ENCODE measurements at places on chromosomes 2 and 18.

DNA sequence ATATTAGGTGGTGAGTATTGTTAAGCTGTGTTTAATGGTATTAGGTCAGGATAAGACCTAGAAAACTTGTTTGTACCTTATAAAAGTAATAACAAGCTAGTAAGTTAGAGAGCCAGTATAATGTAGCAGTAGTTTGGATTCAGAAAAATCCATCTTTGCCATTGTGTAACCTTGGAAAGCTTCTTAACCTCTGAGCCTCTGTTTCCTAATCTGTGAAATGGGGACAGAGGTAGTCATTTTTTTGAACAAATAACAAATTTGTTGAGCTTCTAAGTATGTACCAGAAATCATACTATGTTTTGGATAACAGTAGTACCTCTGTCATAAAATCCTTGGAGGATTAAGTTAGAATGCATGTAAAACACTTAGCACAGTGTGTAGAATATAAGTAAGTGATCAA, 12.5 kb downstream of the GLS start:
- no peak for DNase-seq

- DNase-seq: no peak
These were observed 67.5 kb downstream of the NYAP2 start for GRCh38 chr2:225466891-225467604.

- DNase-seq: no peak
These were observed 210.6 kb downstream of the TFCP2L1 start for GRCh38 chr2:121074293-121074932.

GRCh38 chr18:35610724-35611123, 29.2 kb downstream of the GALNT1 start:
- no peak for DNase-seq

GRCh38 chr2:217407362-217407761, 547.5 kb upstream of the TNP1 start:
- DNase-seq: no peak

- DNase-seq: no peak
These were observed 234.3 kb upstream of the NCKAP5 start for GRCh38 chr2:133802409-133803039.

DNA sequence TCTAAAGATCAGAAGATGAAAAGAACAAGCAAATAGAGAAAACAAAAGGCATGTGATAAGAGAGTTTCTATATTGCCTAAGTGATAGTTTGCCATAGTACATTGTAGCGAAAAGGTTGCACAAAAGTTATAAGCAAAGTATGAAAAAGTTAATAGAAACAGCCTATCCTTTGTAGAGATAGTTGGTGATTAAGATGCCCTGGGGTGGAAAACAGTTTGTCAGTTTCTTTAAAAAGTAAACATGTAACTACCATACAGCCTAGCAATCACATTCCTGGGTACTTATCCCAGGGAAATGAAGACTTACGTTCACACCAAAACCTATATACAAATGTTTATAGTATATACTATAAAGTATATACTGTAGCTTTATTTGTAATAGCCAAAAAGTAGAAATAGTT, 16.9 kb upstream of the DAPL1 start:
- no peak for DNase-seq

DNA sequence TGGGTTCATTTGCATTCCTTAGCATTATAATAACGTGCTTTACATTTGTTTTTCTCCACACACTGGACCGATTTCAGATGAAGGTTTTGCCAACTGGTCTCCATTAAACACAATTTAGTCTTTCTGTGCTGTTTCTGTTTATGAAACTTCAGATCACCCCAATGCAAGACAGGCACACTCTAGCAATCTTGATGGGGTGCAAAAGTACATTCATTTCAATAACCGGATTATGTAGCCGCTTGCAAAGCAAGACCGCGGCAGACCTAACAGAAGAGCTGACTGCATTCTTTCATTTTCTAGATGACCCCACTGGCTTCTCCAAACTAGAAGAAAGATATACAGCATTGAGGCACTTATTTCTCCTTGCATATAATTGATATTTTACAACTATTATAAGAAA, 301.5 kb downstream of the PIEZO2 start:
- no peak for DNase-seq

- no peak for DNase-seq
These were observed 21.1 kb downstream of the CPS1 start for GRCh38 chr2:210577263-210578071.

GRCh38 chr2:194166818-194167217, 1490.2 kb upstream of the SLC39A10 start:
- DNase-seq: no peak

- DNase-seq: no peak
These were observed 31.4 kb upstream of the ZNG1B start for GRCh38 chr2:113406114-113406513.

DNA sequence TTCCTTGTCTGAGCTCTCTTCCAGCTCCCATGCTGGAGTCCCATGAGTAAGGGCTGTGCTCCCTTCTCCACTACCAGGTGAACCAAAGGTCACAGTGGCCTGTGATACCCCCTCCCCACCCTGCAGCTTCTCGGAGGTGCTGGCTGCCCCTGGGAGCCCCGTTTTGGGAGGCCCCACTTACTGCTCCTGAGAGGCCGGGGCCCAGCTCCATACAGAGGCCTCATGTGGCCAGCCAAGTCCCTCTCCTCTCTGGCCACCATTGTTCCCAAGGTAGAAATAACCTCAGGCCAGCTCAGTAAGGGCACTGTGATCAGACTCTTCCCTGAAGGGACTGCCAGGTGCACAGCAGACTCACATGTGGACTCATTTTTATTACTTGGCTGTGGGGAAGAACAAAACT, 6.0 kb downstream of the RAB11FIP5 start:
- DNase-seq: no peak

DNA sequence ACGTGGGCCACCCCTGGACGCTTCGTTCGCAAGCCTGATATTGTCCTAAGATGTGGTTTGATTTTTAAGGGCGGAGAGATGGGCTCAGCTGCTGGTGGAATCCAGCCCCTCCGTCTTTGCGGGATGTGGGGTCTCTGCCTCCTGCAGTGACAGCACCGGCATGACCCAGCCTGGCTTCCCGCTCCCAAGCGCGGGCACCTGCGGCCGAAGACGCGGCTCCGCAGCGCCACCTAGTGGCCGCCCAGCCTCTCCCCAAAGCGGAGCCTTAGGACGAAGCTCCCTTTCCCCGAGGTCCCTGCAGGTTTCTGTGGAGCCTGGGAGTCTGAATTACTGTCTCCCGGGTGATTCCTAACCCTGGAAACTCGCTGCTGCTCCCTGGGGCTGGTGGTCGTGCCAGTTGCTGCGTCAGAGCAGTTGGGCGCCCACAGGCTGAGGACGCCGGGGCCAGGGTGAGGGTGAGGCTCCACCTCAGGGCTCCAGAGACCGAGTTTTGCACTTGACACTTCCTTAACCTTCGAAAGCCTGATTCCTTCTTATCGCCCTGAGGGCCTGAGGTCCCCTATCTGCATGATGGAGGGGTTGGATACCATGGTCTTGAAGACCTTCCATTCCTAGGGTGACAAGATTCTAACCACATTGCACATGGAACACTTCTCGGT, 137.5 kb downstream of the TPO start:
- peak; percentile 41 for DNase-seq

DNA sequence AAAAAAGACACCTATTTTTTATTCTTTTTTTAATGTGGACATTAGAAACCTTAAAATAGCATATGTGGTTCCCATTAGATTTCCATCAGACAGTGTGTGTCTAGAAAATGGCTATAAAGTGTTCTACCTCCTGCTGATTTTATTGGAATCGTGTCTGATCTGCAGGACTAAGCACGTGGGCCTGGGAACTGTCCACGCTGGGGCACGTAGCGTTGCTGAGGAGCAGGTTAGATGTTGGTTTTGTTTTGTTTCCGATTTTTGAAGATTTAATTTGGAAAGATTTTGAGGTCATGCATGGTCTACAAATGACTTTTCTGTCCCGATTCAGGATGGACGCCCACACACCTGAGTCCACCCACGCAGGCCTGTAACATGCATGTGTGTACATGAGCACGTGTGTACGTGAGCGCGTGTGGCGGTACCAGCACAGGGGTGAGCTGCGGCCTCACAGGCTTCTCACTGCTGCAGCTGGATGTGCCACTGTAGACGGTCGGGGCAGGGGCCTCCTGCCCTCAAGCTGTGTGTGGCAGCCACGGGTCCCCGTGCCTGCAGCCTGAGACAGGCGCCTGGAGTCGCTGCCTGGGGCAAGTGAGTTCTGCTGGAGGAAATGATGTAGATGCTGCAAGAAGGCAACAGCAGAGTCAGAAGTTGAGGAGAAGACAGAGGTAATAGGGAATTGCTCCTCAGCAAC, 99.7 kb upstream of the CTDP1 start:
- no peak for DNase-seq

GRCh38 chr2:227106845-227107759, 56.9 kb downstream of the COL4A4 start:
- no peak for DNase-seq

DNA sequence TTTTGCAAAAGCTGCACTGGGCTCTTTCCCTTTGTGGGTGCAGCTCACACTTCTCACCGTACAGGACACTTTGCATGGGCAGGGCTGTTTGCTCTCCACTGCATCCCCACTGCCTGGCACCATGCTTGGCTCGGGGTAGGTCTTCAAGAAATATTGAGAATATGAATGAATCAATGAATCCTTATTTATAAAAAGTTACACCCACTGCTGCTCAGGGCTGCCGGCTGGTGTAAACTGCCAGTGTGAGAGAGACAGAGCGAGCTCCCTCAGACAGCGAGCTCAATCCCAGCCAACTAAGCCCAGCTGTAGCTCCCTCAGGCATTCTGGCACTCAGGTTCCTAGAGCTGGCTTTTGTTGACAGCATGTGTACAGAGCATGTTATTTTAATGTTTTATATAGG, 3.4 kb downstream of the TMEM185B start:
- no peak for DNase-seq

GRCh38 chr2:15667809-15668556, 76.3 kb downstream of the DDX1 start:
- DNase-seq: no peak

- DNase-seq: no peak
These were observed 27.7 kb downstream of the GALNT1 start for GRCh38 chr18:35609236-35609635.

- DNase-seq: no peak
These were observed 171.3 kb downstream of the TWIST2 start for GRCh38 chr2:239019183-239019581.

DNA sequence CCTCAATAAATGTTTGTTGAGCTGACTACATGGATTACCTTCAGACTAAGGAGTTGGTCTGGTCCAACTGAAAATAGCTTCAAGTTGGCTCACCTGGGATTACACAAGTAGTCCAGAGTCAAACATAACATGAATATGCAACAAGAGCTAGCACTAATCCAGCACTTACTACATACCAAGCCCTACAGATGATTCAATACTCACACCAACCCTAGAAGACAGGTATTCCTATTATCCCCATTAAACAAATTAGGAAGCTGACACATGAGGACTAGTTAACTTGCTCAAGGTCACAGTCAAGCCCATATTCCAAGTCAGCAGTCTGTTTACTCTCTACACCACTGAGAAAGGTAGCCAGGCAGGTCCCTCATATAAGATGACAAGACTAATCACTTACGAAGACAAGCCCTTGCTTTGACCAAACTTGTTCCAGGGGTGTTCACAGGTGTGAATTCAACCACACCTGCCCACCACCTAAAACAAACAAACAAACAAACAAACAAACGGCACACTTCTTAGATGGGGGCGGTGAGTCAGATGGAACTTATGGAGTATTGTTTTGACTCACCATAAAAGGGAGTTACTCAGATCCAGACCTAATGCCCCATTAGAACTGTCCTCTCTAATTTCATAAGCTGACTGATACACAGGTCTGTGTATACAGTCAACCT, 29.1 kb downstream of the TMEM131 start:
- no peak for DNase-seq

GRCh38 chr2:17827785-17828184, 11.5 kb downstream of the MSGN1 start:
- DNase-seq: no peak

DNA sequence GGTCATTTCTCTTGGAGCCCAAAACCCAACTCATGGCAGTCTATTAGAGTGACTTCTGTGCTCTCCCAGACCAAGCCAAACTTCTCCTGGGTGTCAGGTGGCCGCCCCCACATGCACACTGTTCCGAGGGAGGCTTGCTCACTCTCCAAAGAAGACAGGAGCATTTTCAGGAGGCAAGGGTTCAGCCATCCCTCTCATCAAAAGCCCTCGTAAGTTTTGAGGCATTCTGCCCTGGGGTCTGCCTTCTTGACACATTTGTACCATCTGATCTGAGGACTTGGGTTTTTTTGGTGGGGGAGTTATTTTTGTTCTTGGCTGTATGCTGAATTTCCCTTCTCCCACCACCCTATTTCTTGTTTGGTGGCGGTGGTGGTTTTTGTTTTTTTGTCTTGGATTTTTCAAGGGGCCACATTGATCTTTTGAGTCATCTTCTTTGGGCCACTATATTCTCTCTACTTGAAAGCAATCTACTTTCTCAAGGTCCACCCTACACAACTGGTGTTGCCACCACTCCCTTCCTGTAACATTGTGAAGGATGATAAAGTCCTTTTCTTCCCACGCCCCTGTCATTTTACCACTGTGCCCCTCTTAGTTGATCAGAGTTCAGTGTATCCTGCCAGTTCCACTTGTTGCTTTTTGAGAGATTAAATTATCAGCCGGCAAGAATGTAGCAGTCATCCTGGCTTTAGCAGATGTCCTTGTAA, 255.8 kb downstream of the CYP26B1 start:
- DNase-seq: no peak

GRCh38 chr2:219104107-219105035, 43.6 kb upstream of the IHH start:
- no peak for DNase-seq

DNA sequence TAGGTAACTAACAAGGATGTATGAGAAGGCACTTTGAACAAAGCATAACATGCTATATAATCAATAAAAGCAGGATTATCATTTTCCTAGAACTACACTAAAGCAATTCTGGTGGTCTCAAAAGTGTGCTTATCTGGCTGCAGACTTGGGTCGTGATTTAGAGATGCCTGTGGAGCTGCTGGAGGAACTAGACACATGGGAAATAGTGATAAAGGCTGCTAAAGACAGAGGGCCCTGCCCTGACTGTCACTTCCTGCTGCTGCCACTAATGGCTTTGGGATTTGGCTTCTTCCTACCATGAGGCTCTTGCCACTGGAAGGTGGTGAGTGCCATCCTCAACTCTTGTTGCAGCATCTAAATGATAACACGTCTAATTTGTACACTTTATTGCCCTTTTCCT, 22.5 kb downstream of the TMEM178A start:
- no peak for DNase-seq

GRCh38 chr18:45291621-45292615, 323.4 kb upstream of the SLC14A2 start:
- no peak for DNase-seq

DNA sequence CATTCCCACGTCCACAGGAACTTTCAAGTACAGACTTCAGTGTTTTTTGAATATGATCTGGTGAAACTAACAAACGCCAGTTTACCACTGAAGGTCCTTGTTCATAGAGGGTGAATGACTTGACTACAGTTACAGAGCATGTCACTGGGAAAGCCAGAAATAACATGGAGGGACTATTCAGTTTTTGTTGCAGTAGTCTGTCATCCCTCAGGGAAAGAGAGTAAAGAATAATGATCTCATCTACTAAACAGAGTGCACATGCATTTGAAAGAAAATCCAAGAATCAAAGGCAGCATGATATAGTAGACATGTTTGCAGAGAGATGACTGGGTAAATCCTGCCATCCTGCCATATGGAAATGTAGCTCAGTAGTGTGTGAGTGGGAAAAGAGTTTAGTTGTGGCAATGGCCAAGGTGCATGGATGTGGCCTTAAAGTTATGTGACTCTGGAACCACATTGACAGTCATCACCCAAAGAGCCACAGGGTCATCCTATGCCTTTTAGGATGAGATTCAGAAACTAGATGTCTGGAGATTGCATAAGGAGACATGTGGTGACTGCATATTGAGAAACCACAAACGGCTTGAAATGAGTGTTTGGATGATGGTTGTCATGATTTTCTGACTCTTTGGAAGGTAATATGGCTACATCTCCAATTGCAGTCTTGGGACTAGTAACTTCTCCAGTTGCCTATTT, 125.3 kb upstream of the ZEB2 start:
- no peak for DNase-seq

Measured in T-helper 17 cell (primary cell).